ENCODE measurements at places on chromosomes 4 and X. TPM values are rescaled to one million over a fixed set of nuclear protein-coding genes. Genes with fewer than 3 reads are reported as not detected.

GRCh38 chr4:6327220-6327917, 57.7 kb downstream of the WFS1 start:
- no peak overlapping the region for H3K4me3 ChIP-seq
- H3K27ac ChIP-seq = no peak overlapping the region
- H3K36me3 ChIP-seq = no peaks in the 10 kb centered on the region
- H3K4me1 ChIP-seq = no peaks in the 10 kb centered on the region
- H3K27me3 ChIP-seq = peaks cover 10% of the 10 kb centered on the region
- peak; percentile 70 for DNase-seq

DNA sequence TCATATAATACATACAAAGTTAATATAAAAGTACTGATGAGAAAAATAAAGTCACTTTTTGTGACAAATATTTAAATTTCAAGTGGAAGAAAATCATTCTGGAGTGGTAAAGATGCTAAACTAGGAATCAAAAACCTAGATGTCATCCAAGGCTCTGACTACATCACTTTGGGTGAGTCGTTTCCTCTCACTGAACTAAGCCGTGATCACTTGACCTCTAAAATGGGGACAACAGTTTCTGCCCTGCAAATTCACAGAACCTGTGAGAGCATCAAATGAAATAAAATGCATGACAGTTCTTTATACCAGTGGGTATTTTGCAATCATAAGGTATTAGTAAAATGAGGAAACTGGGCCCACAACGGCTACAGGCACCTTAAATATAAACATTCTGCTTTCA, 63.8 kb downstream of the PRDM5 start:
- H3K36me3 ChIP-seq = no peaks in the 10 kb centered on the region
- H3K27ac ChIP-seq = no peak overlapping the region
- DNase-seq = no peak

GRCh38 chr4:25949173-25949748, 35.2 kb downstream of the SMIM20 start:
- no peak for DNase-seq
- H3K27me3 ChIP-seq = peaks cover 4% of the 10 kb centered on the region
- no peaks in the 10 kb centered on the region for H3K36me3 ChIP-seq
- no peak overlapping the region for H3K4me3 ChIP-seq

DNA sequence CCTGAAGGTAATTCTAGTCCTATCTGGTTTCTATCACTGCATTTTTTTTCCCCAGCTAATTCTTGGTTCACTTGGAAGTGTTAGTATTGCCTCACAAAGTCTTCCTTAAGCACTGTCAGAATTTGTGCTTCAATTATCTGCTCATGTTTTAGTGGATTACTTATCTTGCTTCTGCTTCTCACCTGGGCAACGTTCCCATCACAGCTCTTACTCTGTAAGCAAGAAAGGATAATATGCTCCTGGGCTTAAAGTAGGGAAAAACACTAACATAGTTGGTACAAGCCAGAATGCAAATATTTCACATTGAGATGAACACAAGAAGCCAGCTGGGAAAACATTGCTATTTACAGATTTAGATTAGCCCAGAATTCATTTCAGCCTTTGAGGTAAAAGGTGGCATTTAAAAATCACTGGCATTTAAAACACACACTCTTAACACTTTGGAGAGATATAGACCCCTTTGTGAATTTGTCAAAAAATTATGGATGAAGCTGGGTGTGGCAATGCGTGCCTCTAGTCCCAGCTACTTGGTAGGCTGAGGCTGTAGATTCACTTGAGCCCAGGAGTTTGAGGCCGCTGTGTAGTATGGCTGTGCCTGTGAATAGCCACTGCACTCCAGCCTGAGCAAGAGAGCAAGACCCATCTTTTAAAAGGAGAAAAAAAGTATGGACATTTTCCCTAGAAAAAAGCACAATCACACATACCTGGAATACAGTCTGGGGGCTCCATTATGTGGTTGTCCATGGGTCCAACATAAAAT, 6.6 kb upstream of the PTPN13 start:
- no peak overlapping the region for H3K4me3 ChIP-seq
- no peak for DNase-seq
- H3K4me1 ChIP-seq = no peaks in the 10 kb centered on the region

DNA sequence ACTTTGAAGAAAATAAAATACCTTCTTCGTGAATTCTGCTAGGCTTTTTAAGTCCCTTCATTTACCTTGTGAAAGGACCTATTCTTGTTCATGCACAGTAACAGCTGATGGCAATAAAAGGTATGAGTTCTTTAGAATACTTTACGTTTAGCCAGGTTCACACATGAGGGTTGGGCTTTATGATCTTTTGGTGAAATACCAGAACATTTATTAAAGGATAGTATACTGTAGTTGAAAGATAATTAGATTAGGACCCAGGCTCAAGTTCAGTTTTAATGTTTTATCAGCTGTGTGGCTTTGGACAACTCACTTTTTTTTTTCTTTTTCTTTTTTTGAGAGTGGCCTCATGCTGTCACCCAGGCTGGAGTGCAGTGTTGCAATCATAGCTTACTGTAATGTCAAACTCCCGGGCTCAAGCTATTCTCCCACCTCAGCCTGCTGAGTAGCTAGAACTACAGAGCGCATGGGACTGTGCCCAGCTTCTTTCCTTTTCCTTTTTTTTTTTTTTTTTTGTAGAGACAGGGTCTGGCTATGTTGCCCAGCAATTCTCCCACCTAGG, 28.2 kb upstream of the NEIL3 start:
- H3K4me3 ChIP-seq = no peak overlapping the region
- DNase-seq = no peak
- H3K36me3 ChIP-seq = no peaks in the 10 kb centered on the region
- H3K27me3 ChIP-seq = no peaks in the 10 kb centered on the region
- H3K4me1 ChIP-seq = no peaks in the 10 kb centered on the region
- no peak overlapping the region for H3K27ac ChIP-seq

DNA sequence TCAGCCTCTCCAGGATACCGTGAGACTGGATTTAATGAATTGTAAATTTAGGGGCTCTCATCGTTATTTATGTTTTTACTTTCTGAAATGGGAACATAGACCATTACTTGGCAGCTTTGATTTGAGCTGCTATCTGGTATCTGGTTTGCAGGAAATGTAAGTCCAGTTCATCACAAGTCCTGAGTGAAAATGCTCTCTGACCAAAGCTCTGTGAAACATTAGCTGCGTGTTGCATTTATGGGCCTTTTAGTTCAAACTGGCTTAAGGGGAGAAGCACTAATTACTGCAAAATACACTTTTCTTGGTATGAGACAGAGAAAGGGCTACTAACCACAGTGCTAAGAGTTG, 420 bp downstream of the CC2D2A start:
- H3K27me3 ChIP-seq = no peaks in the 10 kb centered on the region
- no peak overlapping the region for H3K27ac ChIP-seq
- no peaks in the 10 kb centered on the region for H3K36me3 ChIP-seq
- H3K4me3 ChIP-seq = no peak overlapping the region

GRCh38 chr4:135411251-135411650, 1209.7 kb upstream of the PABPC4L start:
- no peaks in the 10 kb centered on the region for H3K36me3 ChIP-seq
- H3K4me1 ChIP-seq = no peaks in the 10 kb centered on the region

DNA sequence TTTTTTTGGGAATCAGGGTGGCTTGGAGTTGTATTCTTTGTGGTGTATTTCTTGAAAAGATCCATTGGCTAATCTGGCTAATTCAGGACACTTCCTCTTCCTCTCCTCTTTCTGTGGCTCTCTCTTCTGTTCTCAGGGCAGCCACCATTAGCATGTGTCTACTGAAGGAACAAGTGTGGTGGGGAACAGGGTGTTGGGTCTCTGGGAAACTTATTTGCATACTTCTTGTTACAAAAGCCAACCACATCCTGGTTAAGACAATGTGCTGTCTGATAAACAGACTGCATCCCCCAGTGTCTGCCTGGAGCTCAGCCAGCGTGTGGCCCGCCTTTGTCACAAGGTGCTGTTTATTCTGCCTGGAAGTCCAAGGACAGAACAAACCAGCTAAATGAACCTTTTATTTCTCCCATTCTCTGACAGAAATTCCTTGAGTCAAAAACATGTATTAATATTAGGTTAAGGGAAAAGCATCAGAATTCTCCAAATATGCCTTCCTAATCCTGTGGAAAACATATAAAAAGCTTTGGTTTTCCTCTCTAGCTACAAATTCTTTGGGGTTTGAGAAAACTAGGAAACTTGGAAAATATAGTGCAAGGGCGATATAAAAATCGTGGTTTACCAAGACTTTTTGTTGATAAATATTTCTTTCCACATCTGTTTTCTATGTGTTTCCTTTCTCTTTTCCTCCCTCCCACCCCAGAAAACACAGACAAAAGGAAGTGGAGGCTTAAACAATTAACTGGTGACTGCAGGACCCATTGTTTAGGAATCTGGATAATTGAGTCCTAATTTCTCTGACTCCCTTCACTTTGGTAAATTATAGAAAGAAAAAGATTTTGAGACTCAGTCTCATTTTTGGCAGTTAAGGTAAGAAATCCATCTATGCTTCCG, 203.6 kb downstream of the SPRY1 start:
- H3K27ac ChIP-seq = no peak overlapping the region
- H3K4me1 ChIP-seq = peaks cover 21% of the 10 kb centered on the region
- H3K4me3 ChIP-seq = no peak overlapping the region
- H3K27me3 ChIP-seq = no peaks in the 10 kb centered on the region

GRCh38 chrX:55524487-55524886, 34.8 kb upstream of the USP51 start:
- DNase-seq = no peak
- H3K4me3 ChIP-seq = no peak overlapping the region
- no peaks in the 10 kb centered on the region for H3K36me3 ChIP-seq
- H3K27ac ChIP-seq = no peak overlapping the region

DNA sequence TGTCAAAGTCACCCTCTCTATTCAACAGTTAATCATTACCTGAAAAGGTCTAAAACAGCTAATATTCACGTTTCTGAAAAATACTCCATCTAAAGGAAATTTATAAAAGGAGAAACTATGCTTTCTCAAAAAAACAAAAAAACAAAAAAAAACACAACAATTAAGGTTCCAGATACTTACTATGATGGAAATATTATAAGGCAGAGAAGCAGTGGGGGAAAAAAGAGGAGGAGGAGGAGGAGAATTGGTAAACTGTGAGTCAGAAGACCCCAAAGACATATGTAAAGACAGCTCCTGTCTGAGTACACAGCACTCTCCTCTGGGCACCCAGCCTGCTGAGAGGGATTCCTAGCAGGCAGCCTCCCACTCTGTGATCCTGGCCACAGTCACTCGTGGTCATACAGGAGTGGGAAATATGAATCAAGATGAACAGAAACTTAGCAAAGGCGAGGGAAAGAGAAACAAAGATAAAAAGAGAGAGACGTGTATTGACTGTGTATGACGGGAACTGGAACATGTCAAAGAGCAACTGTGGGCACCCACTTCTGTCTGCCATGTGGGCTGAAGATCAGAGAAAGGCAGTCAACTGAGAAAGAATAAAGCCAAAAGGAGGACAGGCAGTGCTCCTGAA, 12.5 kb downstream of the KLHL15 start:
- no peaks in the 10 kb centered on the region for H3K27me3 ChIP-seq
- no peak overlapping the region for H3K27ac ChIP-seq
- H3K36me3 ChIP-seq = no peaks in the 10 kb centered on the region
- H3K4me1 ChIP-seq = peaks cover 15% of the 10 kb centered on the region
- DNase-seq = no peak

- H3K4me3 ChIP-seq = no peak overlapping the region
- no peaks in the 10 kb centered on the region for H3K4me1 ChIP-seq
- no peak for DNase-seq
These were observed 69.9 kb downstream of the CHIC2 start for GRCh38 chr4:53994382-53995102.

DNA sequence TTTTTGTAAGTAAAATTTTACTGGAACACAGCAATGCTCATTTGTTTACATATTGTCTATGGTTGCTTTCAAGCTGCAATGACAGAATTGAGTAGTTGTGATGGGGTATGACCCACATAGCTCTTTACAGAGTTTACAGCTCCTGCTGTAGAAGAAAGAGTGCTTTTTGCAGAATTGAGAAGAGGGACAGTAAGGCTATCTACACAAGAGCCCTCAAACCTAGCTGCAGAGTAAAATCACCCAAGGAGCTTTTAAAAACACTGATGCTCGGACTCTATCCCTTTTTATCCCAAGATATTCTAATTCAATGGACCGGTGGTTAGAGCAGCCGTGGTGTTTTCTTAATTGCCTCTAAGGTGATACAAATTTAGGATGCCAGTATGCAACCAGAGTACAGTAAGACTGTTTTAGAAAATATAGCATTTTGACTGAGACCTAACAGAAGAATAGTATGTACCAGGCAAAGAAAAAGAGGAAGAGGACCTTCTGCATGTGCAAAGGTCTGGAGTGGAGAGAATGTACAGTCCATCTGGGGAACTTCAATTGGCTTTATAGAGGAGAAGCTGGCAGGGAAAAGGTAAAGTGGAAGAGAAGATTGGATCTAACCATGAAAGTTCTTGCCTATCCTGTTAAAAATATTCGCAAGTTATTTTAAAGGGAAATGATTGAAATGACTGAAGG, 663.6 kb upstream of the CPEB2 start:
- no peak overlapping the region for H3K27ac ChIP-seq
- H3K4me1 ChIP-seq = no peaks in the 10 kb centered on the region
- DNase-seq = no peak
- no peak overlapping the region for H3K4me3 ChIP-seq

DNA sequence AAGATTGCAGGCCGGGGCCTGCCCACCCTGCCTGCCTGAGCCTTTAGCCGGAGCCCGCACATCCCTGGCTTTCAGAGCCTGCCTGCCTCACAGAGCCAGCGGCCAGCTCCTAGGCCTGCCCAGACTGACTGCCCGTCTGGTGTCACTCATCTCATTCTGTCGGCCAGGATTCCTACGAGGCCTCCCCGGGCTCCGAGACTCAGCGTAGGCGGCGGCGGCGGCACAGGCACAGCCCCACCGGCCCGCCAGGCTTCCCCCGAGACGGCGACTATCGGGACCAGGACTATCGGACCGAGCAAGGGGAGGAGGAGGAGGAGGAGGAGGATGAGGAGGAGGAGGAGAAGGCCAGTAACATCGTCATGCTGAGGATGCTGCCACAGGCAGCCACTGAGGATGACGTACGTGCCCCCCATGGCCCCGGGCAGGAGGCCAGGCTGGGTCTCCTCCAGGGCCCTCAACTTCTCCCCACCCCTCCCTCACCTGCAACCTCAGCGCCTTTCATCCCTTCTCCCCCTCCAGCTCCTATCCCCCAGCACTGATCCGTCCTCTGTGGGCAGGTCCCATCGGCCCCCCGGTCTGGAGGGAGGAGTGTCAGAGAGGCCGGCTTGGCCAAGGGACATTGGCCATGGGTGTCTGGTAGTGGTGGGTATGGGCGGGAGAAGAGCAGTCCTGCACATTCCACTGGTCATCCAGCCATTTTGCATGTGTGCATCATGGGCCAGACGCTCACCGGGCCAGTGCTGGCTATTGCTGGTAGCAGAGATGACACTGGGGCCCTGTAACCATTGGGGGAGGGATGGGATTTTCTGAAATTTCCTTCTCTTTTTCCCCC, 22.6 kb upstream of the UBA1 start:
- no peaks in the 10 kb centered on the region for H3K27me3 ChIP-seq
- no peak overlapping the region for H3K27ac ChIP-seq

The GAGE12J gene
- total RNA-seq = not detected

The USP17L21 gene
- total RNA-seq = not detected

The F8A2 gene
- total RNA-seq = not detected

All from CD4-positive, alpha-beta memory T cell (primary cell).